ENCODE measurements at places on chromosomes 4 and X.
A peak's percentile ranks its signal among the peaks of the same experiment; 100 is the strongest.

- DNase-seq, result no peak
Observed at GRCh38 chr4:86894455-86894854, 2.2 kb upstream of the C4orf36 start.

GRCh38 chr4:20629186-20630106 is 70.8 kb upstream of the PACRGL start:
- no peak for DNase-seq

DNA sequence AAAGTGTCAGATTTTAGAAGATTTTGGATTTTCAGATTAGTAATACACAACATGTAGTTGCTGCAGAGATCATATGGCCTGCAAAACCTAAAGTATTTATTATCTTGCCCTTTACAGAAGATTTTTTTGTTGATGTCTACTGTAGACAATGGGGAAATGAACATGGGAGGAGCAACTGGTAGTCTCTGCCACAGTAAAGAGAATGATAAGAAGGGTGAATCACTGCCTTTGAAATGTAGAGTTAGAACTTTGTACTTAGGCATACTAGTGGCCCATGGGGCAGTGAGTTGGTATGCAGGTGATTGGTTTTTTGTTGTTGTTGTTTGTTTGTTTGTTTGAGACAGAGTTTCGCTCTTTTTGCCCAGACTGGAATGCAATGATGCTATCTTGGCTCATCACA is 50.1 kb downstream of the GAB1 start:
- no peak for DNase-seq

- no peak for DNase-seq
Observed at GRCh38 chr4:25000639-25001038, 30.1 kb downstream of the LGI2 start.

GRCh38 chr4:3821580-3822229 is 55.5 kb downstream of the ADRA2C start:
- DNase-seq, result no peak

- DNase-seq, result peak; percentile 47
Observed at GRCh38 chr4:78512357-78512920, 39.1 kb upstream of the ANXA3 start.

DNA sequence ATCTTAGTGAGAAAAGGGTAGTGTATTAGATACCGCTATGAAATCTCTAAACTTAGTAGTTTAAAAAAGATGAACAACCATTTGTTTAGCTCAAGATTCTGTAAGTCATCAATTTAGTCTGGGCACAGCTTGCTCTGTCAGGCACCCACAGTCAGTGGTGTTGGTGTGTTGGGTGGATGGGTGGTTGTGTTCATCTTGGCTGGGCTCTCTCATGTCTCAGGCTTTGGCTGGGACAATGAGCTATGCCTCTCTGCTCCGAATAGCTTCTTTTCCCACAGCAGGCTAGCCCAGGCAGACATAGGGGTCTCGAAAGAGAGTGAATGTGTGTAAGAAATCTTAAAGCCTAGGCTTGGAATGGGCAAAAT is 127.0 kb upstream of the GATB start:
- no peak for DNase-seq

- peak; percentile 58 for DNase-seq
Observed at GRCh38 chrX:49291615-49292337, 11.7 kb upstream of the GAGE10 start.

DNA sequence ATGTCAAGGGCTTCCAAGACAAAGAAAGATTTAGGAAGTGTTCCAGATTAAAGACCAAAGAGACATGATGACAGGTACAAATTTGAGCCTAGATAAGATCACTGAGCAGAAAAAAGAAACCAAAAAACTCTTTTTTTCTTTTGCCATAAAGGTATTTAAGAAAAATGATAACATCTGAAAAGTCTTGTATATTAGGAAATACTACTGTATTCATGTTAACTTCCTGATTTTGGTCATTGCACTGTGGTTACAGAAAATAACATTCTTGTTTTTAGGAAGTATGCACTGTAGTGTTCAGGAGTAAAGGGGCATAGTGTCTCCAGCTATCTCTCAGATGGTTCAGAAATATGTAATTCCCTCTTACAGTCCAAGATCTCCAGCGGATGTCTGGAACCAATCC is 37.1 kb downstream of the RWDD4 start:
- DNase-seq, result peak; percentile 38

DNA sequence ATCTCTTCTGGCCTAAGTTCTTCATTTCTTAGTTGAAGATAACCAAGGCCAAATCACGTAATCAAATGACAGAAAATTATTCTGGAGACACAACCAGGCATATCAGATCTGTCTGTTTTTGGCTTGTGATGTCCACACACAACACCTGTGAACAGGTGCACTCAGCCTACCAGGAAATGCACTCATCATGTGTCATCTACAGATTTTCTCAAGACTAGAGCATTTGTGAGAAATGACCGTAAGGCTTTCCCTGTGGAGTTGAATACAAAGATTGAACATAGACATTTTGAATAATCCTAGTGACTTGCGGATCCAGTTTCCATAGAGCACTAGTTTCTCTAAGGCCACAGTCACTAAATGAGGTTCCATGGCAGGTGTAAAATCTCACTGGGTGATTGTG is 26.7 kb upstream of the CXCL8 start:
- DNase-seq, result no peak

GRCh38 chr4:19093951-19094350 is 1072.4 kb upstream of the LCORL start:
- no peak for DNase-seq

- peak; percentile 8 for DNase-seq
Observed at GRCh38 chr4:48905363-48906015, 1.1 kb downstream of the OCIAD2 start.

DNA sequence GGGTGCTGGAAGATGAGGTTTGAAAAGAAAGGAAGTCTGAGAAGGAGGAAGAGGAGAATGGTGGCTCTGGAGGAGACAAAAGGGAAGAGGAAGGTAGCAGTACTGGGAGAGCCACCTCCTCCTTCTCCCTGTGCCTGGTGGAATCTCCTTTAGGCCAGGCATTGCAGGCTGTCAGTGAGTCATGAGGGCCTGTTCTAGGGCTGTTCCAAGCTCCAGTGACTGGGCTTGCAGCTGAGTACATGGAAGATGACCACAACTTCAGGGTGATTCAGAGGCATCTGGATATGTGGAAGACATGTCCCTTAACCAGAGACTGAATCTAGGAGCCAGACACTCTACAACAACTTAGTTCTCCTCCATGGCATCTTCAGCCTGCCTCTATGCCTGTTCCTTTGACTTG is 107.8 kb downstream of the EFNB1 start:
- peak; percentile 69 for DNase-seq

DNA sequence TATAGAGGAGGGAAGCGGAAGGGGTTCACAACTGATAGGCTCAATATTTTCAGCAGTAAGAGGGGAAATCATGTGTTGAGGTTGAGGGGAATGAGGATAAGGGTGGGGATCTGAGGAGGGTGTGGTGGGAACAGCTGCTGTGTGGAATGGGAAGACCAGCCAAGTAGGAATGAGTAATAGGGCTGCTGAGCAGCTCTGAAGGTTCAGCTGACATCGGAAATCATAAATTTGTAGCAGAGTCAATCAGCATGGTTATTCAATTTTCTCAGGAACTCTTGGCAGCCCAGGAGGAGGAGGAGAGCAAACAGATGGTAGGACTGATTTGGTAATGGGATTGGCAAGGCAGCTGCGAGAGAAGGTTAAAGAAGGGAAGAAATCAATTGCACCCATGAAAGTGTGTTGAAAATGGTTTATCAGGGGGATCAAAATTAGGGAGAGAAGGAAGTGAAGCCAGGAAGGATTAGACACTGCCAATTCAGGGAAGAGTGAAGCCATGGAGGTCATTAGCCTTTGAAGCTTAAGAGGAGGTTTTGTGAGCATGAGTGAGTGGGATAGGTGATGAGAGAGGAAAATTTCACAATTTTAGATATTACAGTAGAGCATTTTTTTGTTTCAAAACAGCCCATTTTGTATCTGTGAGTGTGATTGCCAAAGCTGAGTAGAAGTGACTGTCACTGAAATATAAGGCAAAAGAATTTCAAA is 82.6 kb downstream of the PCDH7 start:
- DNase-seq, result peak; percentile 73

- DNase-seq, result no peak
Observed at GRCh38 chr4:11189756-11190155, 238.9 kb downstream of the HS3ST1 start.

GRCh38 chr4:159428975-159429692 is 326.3 kb downstream of the RAPGEF2 start:
- DNase-seq, result no peak

DNA sequence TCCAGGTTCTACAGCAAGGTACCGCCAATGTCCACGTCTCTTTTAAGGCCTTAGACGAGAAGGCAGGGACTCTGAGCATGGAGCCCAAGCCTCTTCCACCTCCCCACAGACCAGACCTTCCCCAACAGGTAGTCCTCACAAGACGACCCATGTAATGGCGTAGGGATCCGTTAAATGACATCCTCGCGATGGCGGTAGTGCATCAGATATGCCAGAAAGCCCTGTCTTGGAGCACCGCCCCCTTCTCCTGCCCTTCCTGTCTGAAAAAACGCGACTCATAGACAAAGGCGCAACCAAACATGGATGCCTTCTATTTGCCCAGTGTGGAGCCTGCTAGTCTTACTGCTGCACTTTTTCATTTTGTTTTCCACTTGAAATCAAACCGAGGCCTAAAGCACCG is 185.4 kb downstream of the OR13H1 start:
- DNase-seq, result peak; percentile 74

DNA sequence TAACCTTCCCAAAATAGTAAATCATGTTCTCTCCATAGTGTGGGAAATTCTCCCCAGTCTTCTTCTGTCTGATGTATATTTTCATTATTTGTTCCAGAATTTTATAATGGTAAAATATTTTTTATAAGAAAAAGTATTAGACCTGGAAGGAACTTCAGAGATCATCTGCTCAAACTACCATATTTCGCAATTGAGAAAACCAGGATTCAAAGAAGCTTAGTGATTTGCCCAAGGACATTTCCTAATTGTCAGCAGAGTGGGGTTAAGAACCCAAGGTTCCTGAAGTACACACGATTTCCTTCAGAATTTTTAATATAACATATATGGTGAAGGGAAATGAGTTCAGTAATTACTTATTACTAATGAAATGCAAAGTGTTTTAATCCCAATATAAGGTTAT is 24.1 kb downstream of the OCIAD1 start:
- peak; percentile 42 for DNase-seq

DNA sequence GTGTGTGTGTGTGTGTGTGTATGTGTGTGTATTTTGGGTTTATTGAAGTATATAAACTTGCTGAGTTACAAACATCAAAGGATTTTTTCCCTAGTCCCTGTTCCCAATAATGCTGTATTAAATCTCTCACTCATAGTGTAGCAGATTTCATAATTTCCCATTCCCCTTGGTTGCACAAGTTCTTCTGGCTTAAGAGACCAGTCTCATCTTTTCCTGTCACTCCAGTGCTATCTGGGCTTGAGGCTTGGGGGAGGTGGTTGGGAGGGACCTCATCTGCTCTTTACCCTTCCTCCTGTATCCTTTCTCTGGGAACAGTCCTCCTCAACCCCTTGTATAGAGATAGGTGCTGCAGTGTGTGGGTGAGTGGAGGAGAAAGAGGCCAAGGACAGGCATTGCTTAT is 285.4 kb upstream of the BOD1L1 start:
- DNase-seq, result peak; percentile 75

DNA sequence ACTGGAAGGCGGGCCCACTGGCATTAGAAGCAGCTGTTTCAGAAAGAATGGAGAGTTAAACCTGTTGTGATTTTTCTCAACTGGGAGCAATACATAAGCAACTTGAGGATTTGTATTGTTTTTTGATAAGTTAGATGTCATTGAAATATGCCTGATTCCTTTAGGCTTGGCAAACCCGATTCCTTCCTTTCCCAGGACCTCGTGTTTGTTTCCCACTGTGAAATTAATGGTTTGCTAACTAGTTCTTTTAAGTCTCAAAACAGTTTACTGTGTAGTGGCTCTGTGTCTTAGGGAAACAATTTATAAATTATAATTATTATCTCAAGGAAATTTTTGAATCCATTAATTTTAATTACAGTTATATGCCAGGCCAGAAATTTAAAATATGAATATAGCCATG is 218.0 kb downstream of the DCTD start:
- no peak for DNase-seq

DNA sequence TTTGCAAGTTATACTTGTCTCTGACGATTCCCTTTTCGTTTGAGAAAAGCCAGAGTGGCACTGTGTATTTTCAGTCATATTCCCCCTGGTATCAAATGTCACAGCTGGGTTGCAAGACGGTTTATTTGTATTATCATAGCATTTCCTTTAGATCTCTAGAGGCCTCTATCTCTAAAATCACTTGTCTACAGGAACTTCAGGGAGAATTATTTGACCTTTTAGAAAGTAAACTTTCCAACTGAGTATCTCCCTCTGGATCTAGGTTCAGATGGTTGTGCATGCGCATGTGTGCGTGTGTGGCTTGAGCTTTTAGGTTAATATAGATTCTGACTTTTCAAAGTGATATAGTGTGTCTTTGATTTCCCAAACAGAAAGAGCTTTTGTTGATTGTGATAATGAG is 15.1 kb upstream of the TAB3 start:
- peak; percentile 12 for DNase-seq

- peak; percentile 25 for DNase-seq
Observed at GRCh38 chr4:144578681-144579080, 67.3 kb upstream of the HHIP start.

- DNase-seq, result peak; percentile 41
Observed at GRCh38 chr4:119510395-119511149, 118.0 kb downstream of the PDE5A start.

DNA sequence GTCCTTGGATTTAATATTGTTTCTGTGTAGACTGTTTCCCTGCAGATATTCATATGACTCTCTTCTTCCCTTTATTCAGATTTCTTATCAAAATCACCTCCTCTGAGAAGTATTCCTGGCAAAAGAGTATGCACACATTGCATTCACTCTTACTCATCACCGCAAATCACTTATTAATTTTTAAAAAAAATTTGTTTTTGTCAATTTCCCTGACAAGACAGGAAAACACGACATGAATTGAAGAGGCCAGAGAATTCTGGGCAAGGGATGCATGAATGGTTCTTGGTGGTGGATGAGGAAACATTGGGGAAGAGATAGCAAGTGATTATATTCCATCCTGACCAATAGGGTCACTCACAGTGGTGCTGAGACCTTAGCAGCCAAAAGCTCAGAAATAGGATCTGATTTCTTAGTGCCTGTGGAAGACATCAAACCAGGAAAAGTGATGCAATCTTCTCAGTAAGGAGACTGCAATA is 522.5 kb upstream of the AGA start:
- peak; percentile 45 for DNase-seq

- DNase-seq, result no peak
Observed at GRCh38 chr4:108080747-108081146, 88.0 kb downstream of the LEF1 start.

Measured in adipocyte (in vitro differentiated cells).